ENCODE measurements at places on chromosomes 11 and 22. TPM values are rescaled to one million over a fixed set of nuclear protein-coding genes. Genes with fewer than 3 reads are reported as not detected.

Gene TUBA8
- total RNA-seq, result 0.51 TPM

Gene XKR3
- total RNA-seq, result not detected

Gene TENM4
- total RNA-seq, result 48.4 TPM

Gene IFITM5
- total RNA-seq, result 0.50 TPM

Gene SCGB1C1
- total RNA-seq, result not detected

Gene OTOG
- total RNA-seq, result not detected

Gene MS4A15
- total RNA-seq, result not detected

Gene SSTR3
- not detected for total RNA-seq

- DNase-seq, result no peak
These were observed 2.2 kb downstream of the FXYD2 start for GRCh38 chr11:117822074-117823033.

GRCh38 chr11:120057595-120058581 is 80.0 kb downstream of the TRIM29 start:
- no peak for DNase-seq

DNA sequence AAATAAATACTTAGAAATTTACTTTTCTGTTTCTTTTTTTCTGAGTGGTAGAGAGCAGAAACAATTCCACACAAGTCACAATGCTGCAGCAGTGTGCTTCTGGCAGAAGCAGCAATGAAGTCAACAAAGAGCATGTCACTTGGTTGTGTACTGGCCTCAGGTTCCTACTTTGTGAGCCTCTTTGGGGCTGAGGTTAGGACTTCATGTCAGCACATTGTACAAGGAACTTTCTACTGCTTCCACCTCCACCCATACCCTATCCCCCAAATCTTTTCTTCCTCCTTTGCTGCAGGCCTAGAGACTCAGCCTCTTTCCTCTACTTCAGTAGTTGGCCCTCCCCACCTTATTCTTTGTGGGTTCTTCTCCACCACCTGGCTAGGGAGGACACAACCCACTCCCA is 252.7 kb upstream of the PITPNB start:
- DNase-seq, result no peak

- DNase-seq, result no peak
These were observed 80.6 kb upstream of the RTL6 start for GRCh38 chr22:44578516-44579230.

- no peak for DNase-seq
These were observed 132.4 kb downstream of the LARGE1 start for GRCh38 chr22:33787645-33788456.

GRCh38 chr11:47376107-47376524 is 2.2 kb downstream of the SPI1 start:
- DNase-seq, result no peak

DNA sequence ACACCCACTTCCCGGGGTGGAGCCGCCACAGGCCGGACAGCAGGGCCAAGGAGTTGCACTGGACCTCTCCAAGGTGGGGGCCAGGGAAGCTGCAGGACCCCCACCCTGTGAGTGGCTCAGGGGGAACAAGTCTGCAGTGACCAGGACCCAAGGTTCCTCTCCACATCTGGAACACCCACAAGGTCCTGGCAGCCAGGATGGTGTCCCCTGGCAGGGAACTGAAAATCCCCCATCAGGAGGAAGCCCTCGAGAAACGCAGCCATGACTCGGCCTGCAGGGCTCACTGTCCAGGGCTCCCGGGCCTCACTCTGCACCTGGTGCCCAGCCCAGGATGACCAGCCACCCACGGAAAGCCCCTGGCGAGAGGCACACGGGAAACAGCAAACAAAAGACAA is 11.5 kb downstream of the RNH1 start:
- no peak for DNase-seq

Data from fibroblast of lung (primary cell).